ENCODE measurements at places on chromosomes 7 and 10. TPM values are rescaled to one million over a fixed set of nuclear protein-coding genes. Genes with fewer than 3 reads are reported as not detected.

C10orf105 gene
- 0.18 TPM for polyA plus RNA-seq

OPTN gene
- polyA plus RNA-seq: 36.3 TPM

CYP51A1 gene
- 77.7 TPM for polyA plus RNA-seq

IRF5 gene
- polyA plus RNA-seq: 8.3 TPM

ZNF853 gene
- 13.8 TPM for polyA plus RNA-seq

LIPK gene
- not detected for polyA plus RNA-seq

GIMAP7 gene
- 12.4 TPM for polyA plus RNA-seq

TSPAN33 gene
- polyA plus RNA-seq: 61.0 TPM

RNF133 gene
- 0.18 TPM for polyA plus RNA-seq

PROSER2 gene
- 4.0 TPM for polyA plus RNA-seq

CALML3 gene
- not detected for polyA plus RNA-seq

DNA sequence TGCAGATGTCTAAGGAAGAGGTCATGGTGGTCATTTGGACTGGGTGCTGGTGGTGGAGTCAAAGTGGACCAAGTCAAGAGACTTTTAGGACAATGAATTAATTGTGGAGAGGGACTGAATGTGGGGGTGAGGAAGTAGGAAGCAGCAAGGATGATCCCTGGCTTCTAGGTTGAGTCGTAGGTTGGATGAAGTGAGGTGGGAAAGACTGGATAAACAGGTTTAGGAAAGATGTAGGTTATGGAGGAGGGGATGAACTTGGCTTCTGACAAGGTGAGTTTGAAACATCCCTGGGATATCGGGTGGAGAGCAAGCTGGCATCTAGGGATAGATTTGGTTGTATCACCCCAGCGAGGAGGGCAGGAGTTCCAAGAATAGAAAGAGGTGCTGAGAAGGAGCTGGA, 7.6 kb downstream of the SEMA4G start:
- DNase-seq: no peak

DNA sequence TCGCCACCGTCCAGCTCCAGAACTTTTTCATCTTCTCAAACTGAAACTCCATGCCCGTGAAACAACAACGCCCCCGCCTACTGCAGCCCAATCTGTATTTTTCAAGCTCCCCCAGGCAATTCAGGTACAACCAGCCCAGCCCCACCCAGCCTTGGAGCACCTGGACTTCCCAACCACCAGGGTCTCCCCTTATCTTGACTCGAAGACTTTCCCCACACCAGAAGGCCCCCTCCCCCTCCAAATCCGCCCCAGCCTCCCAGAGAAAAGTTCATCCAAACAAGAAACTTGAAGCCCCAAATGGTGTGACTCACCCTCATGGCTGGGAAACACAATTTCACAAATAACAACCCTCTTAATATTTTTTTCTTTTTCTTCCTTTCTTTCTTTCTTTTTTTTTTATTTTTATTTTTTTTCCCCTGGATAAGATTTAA, 10.6 kb downstream of the ZCCHC24 start:
- DNase-seq: peak; percentile 29

- DNase-seq: no peak
Measured at GRCh38 chr7:106080300-106080987, 31.7 kb downstream of the SYPL1 start.

DNA sequence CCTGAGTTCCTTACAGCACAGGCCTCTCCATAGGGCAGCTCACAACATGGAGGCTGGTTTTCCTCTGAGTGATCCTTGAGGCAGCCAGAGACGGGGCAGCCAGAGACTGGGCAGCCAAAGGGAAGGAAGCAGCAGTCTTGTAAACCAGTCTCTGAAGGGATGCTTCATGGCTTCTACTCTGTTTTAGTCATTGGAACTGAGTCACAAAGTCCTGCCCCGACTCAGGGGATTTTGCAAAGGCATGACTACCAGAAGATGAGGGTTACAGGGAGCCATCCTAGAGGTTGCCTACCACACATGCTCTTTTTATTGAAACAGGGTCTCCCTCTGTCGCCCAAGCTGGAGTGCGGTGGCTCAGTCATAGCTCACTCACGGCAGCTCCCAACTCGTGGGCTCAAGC, 44.4 kb upstream of the COMMD3 start:
- no peak for DNase-seq

GRCh38 chr10:80323311-80323710, 33.2 kb downstream of the DYDC1 start:
- no peak for DNase-seq

DNA sequence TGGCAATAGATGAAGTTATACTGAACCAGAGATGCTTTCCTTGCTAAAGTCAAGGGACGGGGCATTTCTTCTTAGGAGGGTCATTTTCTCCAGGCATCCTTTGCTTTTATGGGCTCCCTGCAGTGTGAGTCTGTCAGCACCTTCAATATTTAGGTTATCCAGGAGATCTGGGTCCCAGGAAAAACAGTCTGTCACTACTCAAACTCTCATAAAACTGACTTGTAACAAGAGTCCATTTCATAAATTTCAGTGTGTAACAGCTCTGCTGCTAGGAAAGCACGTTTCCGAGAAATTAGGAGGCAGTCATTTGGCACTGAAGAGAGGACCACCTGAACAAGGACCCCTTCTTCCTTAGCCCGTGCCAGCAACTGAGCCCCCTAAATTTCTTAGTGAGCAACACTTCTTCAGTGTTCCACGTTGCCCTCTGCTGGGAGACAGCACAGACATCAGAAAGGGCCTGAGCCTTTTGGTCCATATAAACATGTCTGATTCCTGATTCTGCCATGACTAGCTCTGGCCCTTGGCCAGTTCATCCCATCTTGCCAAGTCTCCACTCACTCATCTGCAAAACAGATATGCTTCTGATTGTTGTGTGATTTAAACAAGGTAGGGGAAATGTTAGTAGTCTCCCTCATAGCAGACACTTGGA, 7.2 kb downstream of the GCC1 start:
- no peak for DNase-seq

DNA sequence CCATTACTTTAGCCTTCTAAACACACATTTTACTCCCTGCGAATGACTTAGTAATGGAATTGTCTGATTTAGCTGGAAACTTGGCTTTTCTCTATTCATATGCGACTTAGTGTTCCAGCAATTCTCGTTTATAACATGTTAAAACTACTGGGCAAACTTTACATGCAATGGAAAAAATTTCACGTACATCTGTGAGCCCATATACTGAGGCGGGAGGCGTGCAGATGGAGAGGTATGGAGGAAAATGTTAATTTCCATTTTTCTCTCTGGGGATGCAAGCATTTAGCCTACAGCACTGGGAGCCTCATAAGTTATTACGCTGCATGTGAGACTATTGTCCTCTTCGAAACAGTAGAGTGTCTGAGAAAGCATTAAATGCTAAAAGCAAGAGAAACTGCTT, 591.5 kb upstream of the ANKRD30A start:
- no peak for DNase-seq

- no peak for DNase-seq
Measured at GRCh38 chr7:137846827-137847567, at the start of gene DGKI. DGKI (minus strand) TSS chr7:137846974.

DNA sequence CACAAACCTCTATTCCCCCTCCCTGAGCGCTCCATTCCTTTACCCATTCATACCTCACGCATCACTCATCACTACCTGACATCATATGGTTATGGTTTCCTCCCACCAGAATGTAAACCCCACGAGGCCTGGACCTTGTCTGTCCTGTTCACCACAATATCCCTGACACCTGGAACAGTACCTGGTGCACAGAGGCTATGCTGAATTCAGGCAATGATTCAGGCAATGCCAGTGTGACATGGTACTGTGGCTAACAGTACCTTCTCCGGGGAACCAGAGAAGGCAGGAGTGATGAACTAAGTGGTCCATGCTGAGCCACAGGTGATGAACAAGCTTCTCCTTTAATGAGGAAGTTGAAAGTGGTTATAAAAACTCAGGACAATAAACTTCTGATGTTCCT, 202.5 kb upstream of the PLXNA4 start:
- no peak for DNase-seq

- DNase-seq: no peak
Measured at GRCh38 chr10:93412801-93413200, 69.3 kb downstream of the MYOF start.

DNA sequence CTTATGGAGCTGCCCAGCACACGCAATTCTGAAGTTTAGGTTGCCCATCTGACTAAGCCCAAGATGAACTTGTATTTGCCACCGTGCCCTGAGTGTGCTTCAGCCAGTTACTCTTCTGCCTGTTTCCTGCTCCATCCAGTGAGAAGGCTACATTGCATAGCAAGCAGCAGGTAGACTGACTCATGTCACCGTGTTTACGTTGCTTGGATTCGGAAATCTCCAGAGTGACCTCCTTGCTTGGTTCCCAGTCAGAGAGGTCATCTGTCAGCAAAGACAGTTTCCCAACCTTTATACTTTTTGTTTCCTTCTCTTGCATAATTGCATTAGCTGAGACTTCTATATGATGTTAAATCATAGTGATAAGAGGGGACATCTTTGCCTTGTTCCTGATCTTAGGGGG, 30.9 kb downstream of the NACAD start:
- DNase-seq: no peak

DNA sequence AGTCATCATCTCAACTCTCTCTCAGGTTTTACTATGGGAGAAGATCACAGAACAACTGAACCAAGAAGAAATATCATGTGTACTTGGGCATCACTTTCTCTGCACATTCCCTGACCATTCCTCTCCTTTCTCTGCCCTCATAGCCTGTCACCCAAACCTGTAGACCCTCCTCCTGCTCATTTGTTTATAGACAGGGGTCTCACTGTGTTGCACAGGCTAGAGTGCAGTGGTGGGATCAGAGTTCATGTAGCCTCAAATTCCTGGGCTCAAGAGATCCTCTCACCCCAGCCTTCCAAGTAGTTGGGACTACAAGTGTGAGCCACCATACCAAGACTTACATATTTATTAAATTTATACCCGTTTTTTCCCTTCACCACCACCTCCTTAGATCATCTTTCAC, 260.8 kb upstream of the SLC26A5 start:
- no peak for DNase-seq

- DNase-seq: no peak
Measured at GRCh38 chr7:133313575-133313974, 60.7 kb downstream of the EXOC4 start.

DNA sequence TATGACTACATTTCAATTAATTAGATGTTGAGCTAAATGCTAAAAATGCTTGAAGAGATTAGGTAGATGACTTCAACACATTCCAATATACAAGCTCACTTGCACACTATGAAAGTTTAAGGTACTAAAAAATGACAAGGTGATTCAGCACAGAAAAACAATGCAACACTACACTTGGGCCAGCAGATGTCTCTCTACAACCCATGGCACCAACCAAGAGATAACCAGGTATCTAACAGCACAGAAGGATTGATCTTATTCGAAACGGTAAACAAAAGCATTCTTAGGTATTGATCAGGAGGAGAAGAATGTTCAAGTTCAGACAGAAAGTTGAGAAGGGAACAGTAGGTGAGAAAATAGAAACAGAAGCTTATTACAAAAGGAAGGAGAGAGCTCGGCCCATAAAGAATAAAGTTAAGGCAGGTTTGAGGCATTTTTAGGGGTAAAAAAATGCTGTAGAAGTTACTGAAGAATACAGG, 248.2 kb upstream of the KLF14 start:
- no peak for DNase-seq

DNA sequence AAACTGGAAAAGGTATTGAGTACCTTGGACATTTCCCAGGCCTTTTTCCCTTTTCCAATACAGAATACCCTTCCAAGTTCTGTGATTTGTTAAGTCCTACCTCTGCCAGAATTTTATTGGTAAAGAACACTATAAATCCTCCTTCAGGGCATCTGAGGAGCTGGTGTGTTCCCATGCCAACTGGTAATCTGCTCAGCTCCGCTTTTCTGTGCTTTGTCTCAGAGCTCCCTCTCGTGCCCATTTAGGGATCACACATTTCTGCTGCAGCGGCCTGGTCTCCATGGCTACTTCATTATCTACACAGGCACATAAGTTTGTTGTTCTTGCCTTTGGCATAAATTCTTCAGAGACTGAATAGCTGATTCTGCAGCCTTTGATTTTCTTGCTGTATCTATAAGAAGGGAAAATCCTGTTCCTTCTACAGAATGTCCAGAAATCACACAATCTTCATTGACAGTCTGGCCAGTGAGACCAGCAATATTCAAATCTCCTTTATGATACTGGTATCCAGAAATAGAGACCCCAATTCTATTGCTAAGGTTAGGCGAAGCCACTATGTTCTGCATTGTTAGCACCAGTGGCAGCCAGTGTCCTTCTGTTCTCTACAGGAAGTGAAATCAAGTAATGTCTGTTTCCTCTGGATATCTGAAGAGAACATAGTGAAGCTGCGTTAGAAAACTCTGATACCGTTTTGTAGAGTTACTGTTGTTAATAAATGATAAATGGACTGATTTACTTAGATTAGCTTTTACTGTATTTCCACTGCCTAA, 51.9 kb downstream of the DENND11 start:
- peak; percentile 91 for DNase-seq

DNA sequence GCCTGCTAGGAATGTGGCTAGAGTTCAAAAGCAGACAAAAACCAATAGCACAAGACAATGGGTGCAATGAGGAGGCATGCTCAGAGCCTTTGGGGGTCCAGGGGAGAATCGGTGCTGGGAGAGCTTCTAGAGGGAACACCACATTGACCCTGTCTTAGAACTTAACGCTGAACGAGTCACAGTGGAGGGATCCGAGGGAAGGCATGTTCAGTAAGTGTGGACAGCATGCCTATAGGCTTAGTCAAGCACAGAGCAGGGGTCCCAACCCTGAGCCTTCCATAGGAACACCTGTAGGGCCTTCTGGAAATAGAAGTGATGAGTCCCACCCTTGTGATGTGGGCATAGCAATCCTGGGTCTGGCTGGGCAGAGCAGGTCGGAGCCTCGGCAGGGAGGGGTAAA, 148.7 kb downstream of the PKD1L1 start:
- no peak for DNase-seq

All from left kidney (tissue), 8 donors.